Stimulated activated CD4-positive, alpha-beta T cell treated with anti-CD3 and anti-CD28 coated beads, Interleukin-4, amount 100 ng/mL, for 48 hours (primary cell): ENCODE measurements at places on chromosomes 7 and 10.

DNA sequence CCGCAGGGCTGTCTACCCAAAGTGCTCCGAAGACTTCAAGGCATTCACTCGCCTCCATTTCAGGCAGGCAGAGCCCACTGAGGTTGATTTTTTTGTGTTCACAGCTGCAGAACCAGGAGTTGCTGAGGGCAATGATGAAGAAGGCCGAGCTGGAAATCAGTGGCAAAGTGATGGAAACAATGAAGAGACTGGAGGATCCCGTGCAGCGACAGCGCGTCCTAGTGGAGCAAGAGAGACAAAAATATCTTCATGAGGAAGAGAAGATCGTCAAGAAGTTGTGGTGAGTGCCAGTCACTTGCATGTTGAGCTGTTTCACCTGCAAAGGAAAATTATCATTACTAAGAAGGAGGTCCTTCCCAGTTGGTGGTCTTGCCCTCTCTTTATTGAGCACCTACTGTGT, 210.5 kb downstream of the ARHGAP21 start:
- no peak for DNase-seq

- DNase-seq: no peak
Observed at GRCh38 chr7:587767-588166, 68.1 kb upstream of the PDGFA start.

DNA sequence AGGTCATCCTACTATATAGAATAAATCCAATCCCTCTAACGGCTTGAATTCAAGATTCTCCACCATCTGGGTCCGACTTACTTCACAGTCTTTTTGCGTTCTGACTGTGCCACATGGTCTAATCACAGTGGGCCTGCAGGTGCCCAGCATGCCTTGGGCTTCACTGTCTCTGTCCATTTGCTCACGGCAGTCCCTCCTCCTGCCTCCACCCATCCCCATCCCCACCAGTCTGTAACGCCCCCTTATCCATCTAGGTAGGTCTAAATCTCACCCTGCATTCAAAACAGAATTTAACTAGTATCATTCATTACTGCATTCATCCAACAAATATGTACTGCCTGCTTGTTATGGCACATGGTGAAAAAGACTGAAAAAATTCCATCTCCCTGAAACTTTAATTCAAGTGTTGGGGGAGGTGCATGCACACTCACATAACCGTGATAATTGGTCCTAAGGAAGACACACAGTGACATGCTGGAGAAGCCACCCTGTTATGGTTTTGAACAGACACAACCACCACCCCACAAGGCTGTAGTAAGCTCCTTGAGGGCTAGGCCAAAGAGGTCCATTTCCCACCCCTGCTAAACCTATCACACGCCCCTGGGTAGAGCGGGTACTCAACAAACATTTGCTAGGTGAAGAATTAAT, 24.2 kb downstream of the SORBS1 start:
- no peak for DNase-seq

GRCh38 chr10:131690805-131691239, 210.0 kb upstream of the PPP2R2D start:
- no peak for DNase-seq

- DNase-seq: peak; percentile 86
Observed at GRCh38 chr7:36115448-36116321, 37.4 kb upstream of the EEPD1 start.

DNA sequence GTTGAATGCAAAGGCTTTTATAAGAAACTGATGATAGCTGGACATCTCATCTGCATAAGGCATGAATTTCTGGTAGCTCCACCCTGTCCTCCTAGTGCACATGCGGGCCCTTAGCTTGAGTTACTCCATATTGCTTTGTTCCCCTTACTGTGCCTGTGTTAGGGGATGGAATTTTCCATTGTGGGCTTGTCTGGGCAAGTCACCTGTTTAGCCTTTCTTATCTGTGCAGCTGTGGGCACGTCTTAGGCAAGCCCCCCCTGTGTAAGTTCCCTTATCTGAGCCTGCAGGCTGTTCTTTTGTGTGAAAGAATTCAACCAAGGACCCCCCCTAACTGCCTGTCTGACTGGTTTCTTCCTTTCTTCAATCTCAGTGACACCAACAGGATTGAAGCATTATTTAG, 14.5 kb upstream of the CROT start:
- DNase-seq: no peak

- DNase-seq: no peak
Observed at GRCh38 chr7:4799508-4800268, 24.3 kb downstream of the AP5Z1 start.

- no peak for DNase-seq
Observed at GRCh38 chr7:133016604-133017003, 65.3 kb downstream of the CHCHD3 start.

- DNase-seq: no peak
Observed at GRCh38 chr7:16300361-16300895, 120.9 kb downstream of the CRPPA start.

DNA sequence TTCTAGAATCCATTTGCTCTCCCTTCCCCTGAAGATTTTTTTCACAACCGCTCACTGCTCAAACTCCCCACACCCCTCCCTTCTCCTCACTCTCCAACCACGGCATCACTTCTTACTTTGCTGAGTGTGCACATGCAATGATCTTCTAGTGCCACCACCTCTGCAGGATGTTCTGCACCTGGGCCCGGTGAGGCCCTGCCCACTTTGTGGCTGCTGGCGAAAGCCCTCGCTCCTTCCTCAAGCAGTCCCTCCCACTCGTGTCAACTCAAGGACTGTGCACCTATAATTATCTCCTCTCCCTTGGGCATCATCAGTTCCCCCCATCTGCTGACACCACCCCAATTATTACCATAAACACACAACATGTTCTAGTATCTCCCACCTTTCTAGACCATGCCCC, 91.0 kb upstream of the LANCL2 start:
- no peak for DNase-seq

DNA sequence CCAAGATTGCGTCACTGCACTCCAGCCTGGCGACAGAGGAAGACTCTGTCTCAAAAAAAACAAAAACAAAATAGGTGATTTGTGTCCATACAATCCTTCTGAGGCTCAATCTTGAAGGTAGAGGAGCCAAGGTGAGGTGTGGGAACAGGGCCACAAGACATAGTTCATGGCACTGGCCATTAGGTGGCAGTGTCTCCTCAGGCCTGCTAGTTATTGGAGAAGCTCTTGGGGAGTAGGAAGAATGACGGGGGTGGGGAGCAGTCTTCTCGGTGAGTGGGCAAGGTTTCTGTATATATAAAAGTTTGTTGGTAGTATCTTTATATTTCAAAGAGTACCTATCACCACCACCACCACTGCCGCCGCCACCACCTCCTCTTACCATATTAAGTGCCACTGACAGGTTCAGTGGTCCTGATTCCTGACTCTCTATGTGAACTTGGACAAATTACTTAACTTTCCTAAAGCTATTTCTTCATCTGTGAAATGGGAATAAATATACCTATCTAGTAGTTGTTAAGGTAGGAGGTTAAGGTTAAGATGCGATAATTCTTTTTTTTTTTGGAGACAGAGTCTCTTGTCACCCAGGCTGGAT, 24.0 kb downstream of the CCSER2 start:
- DNase-seq: peak; percentile 53

DNA sequence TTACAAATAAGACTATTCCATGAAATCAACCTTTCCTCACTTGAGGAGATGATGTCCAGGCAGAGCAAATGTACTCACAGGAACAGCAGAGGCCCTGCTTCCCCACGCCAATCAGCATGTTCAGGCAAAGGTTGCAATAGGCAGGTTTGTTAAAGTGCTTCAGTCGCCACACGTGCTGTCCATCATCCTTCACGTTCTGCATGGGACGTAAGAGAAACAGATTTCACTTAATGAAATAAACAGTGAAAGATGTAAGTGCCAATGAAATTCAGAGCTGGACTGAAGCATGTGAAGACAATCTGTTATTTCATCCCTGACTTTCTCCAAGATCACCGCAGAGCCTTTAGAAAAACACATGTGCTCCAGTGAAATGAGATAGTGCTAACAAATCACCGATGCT, 217.4 kb downstream of the DGKB start:
- no peak for DNase-seq

- no peak for DNase-seq
Observed at GRCh38 chr7:26965724-26966123, 101.3 kb upstream of the SKAP2 start.

GRCh38 chr10:43123361-43124093, 14.7 kb upstream of the CSGALNACT2 start:
- DNase-seq: no peak

GRCh38 chr7:99943641-99944496, 14.4 kb upstream of the GJC3 start:
- DNase-seq: no peak

DNA sequence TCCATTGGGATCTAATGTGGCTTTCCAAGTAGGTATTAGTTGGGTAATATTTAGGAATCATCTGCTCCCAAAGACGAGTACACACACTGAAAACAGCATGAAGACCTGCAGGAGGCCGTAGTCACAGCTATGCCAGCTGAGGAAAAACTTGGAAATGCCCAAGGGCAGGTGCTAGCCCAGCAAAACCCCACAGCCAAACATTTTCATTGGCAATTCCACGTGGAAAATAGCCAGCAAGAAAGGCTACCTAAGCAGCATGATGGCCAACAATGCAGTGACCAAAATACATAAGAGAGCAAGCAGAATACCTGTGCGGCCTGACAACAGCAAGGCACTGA, 32.7 kb downstream of the DOCK4 start:
- DNase-seq: no peak

- DNase-seq: no peak
Observed at GRCh38 chr7:152574892-152575548, 100.9 kb downstream of the XRCC2 start.

- DNase-seq: no peak
Observed at GRCh38 chr10:44742248-44742647, 168.9 kb upstream of the TMEM72 start.

DNA sequence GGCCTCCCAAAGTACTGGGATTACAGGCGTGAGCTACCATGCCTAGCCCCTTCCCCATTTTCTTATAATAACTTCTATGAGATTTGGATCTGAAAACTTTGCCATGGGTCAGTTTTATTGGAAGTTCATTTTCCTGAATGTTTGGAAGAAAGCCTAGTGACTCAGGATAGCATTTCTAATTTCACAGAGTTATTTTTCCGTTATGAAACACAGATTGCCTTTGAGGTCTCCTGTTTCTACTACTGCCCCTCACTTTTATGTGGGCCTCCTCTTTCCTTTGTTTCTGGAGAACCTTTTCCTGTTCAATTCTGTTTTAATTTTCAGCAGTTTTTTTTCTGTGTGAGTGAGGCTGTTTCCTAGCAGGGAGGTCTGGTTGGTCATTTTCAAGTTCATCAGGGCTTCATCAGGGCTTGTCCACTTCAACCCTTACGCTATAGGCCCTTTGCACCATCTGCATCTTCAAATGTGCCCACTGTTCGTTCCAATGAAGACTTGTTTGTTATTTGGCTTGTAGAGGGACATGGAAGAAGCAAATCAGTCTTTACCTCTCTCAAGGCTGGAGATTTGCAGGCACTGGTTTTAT, 58.7 kb downstream of the BMPR1A start:
- no peak for DNase-seq

DNA sequence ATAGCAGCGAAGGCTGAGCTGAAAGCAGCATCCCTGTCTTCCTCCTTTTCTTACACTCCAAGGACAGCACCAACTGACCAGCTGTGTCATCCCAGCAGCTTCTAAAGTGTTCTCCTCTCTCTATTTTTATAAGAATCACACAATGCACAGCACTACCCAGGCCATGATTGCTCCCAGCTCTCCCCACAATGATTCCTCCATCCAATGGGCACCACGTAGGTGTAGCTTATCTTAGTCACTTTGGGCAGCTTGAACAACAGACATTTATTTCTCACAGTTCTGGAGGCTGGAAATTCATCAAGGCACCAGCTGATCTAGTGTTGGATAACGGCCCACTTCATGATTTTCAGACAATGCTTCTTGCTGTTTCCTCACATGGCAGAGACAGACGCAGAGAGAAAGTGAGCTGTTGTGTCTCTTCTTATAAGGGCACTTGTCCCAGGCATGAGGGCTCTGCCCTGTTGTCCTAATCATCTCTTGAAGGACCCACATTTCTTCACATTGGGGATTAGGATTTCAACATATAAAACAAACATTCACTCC, 92.0 kb upstream of the CDC14C start:
- no peak for DNase-seq

DNA sequence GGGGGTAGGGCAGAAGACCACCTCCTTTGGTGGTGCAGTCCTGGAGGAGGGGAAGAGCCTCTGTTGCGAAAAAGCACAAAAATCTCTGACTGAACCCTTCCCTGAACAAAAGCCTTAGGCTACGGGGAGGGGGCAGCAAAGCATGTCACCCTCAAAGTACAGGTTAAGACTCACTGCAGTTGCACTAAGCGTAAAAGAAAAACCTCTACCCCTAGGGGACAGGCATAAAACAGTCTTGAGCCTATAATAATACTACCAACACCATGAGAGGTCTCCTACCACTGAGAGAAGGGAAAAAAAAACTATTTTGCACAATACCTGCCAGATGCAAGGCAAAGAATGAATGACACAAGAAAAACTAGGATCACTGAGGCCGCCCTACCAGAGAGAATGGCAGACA, 17.3 kb downstream of the TNPO3 start:
- no peak for DNase-seq

DNA sequence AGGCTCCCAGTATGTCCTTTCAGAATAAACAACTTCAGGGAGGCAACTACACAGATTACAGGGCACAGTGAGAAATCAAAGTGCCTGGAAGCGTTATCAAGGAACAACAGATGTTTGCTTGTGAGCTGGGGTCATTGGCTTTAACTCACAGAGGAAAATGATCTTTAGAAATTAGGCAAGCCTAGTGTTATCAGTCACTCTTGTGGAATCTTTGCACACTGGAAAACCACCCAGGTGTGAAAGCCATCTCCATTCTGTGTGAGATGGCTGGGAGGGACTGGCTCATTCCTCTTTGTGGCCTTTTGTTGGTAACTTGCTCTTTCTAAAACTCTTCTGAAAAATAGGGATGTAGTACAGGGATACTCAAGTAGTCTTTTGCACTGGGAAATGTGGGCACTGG, 716.0 kb downstream of the XPNPEP1 start:
- DNase-seq: no peak

- no peak for DNase-seq
Observed at GRCh38 chr7:130891254-130892094, 157.5 kb upstream of the KLF14 start.

DNA sequence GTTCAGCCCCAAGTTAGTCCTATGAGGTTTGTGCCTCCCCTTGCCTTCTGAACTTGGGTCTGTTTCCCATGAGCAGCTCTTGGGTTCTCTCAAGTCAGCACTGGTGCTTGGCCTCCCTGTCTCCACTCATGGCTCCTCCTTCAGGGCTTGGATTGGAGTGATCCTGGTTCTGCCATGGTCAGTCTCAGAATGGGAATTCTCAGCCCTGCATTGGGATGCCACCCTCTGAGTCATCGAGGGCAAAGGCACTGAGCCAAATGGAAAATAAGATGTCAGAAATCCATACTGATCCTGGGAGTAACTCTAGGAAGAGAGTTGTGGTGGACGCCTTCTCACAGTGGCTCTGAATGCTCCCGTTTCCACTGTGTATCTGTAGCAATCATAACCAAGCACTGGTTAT, 233.4 kb upstream of the HABP2 start:
- no peak for DNase-seq

DNA sequence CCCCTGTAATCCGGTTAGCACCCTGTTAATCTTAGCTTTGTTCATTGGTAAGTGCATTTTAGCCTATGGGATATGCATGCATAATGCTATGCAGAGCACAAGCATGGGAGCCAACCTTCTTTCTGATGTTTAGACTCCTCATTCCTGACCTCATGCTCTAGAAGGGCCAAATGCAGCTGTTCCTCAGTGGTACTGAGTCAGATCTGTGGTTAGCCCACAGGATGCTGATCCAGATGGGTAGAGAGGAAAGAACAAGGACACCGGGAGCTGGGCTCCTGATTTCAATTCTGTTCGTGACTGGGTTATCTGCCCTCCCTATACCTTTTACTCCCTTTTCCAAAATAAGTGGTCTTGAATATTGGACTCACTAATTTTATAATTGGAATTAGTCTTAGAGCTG, 31.7 kb upstream of the C10orf90 start:
- no peak for DNase-seq
